NCI-H1436 (cell line): ENCODE measurements at places on chromosomes 7 and 10.

GRCh38 chr10:124983321-124983720 is 41.4 kb downstream of the ZRANB1 start:
- no peak for DNase-seq

- no peak for DNase-seq
These were observed 599.4 kb upstream of the ANKRD30A start for GRCh38 chr10:36526033-36526432.

- DNase-seq: no peak
These were observed 63.5 kb upstream of the LRRN3 start for GRCh38 chr7:111027396-111027795.

- peak; percentile 67 for DNase-seq
These were observed 642 bp downstream of the STK32C start for GRCh38 chr10:132306864-132307751.

DNA sequence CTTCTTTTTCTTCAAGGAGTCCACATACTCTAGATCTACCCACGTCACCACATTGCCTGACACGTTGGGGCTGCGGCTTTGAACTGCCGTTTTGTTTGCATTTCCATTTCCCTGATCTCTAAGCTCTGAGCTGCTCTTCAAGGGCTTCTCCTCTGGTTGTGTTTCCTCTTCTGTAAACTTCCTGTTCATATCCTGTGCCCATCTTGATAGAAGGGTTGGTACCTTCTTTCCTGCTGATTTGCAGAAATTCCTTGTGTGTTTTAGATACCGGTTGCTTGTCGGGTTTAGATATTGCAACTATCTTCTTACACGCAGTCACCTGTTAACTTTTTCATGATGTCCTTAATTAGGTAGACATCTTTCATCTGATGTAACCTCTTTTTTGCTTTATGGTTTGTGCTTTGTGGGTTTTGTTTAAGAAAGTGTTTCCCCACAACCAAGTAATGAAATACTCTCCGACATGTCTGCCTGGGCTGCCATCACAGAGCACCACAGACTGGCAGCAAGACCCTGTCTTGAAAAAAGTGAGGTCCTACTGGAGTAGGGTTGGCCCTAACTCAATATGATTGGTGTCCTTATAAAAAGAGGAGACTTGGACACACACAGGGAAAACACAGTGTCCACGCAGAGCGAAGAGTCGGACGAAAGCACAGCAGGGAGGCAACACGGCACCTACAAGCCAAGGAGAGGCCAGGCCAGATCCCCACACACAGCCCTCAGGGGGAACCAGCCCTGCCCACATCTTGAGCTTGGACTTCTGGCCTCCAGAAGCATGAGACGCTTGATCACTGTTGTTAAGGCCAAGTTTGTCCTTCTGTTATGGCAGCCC is 99.1 kb upstream of the PDGFA start:
- no peak for DNase-seq

DNA sequence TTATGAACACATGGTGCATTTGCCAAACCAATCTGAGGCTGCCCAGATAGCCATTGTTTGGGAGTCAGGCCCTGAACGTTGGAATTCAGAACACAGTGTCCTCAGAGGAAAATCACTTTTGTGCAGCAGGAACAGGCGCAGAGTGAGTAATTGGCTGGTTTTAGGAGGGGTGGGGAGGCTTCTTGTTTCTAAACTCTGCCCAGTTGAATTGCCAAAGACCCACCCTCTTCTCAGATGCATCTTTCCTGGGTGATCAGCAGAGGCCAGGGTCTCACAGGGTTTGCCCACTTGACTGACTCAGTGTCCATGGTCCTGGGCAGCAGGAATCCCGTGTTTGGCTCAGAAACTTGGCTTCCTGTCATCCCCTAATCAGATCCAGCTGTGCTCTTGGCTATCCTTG is 24.3 kb downstream of the PRLHR start:
- no peak for DNase-seq
